Karpas-422 (cell line): ENCODE measurements at places on chromosomes 7 and 10.

GRCh38 chr10:78406648-78407008 lies 373.0 kb downstream of the RPS24 start:
- DNase-seq, result no peak

GRCh38 chr10:46228563-46229071 lies 58.2 kb upstream of the ANTXRL start:
- peak; percentile 81 for DNase-seq

GRCh38 chr10:96493871-96494525 lies 19.7 kb downstream of the TLL2 start:
- no peak for DNase-seq

DNA sequence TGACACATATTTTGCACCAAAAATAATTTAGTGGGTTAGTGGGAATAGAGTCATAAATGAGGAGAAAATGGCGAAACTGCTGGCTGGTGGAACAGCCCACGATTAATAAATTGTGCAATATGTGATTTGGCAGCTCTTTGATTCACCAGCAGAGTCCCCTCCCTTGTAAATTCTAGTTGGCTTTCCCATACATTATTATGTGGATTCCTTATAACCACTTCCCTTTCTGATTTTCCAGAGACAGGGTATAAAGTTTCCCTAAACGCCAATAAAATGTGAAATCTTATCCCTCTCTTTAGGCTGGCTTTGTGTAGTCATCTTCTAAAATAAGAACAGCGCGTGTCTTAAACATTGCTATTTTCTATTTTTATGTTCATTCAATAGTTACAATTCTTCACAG lies 149.4 kb upstream of the FERD3L start:
- DNase-seq, result no peak

GRCh38 chr10:71561003-71561574 lies 158.5 kb downstream of the C10orf105 start:
- no peak for DNase-seq

DNA sequence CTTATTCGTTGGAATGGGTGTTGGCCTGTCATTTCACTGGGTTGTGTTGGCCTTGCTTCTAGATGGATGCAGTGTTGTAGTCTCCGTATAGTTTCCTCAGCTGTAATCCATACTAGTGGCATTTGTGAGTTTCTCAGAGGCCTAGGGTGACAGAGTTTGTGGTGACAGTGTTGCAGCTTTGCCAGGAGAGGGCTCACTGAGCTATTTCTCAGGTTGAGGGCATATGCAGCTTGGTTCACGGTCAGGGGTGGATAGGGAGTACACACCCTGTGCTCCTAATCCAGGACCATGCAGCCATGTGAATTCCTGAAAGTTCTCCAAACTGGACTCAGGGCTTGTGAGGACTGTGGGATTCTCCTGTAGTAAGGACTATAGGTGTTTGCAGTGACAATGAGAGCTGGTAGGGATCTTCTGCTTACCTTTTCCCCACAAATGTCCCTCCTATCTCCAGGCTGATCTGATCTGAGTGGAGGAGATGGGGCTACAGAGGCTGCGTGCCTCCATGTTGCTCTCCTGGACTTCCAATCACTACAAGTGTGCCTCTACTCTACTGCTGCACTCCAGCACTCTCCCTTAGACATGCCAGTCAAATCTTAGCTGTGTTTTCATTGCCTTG lies 229.0 kb downstream of the STK31 start:
- DNase-seq, result peak; percentile 71

DNA sequence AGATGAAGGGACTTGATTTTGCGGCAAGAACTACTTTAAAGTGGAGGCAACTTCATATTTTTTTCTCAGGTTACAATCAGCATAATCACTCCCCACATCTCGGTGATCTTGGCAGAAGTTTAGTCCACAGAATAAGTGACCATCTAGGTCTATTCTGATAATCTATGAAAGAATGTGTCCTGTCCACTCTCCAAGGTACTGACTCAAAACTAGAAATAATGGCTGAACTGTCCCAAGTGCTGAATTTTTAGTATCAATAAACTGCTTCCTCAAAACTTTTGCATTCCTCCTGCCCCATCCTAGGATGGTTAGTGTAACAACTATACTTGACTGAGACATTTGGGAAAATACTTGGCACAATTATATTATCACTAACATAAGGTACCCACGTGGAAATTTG lies 10.9 kb upstream of the CHRM2 start:
- peak; percentile 53 for DNase-seq

GRCh38 chr10:129972966-129973673 lies 9.0 kb upstream of the EBF3 start:
- no peak for DNase-seq

DNA sequence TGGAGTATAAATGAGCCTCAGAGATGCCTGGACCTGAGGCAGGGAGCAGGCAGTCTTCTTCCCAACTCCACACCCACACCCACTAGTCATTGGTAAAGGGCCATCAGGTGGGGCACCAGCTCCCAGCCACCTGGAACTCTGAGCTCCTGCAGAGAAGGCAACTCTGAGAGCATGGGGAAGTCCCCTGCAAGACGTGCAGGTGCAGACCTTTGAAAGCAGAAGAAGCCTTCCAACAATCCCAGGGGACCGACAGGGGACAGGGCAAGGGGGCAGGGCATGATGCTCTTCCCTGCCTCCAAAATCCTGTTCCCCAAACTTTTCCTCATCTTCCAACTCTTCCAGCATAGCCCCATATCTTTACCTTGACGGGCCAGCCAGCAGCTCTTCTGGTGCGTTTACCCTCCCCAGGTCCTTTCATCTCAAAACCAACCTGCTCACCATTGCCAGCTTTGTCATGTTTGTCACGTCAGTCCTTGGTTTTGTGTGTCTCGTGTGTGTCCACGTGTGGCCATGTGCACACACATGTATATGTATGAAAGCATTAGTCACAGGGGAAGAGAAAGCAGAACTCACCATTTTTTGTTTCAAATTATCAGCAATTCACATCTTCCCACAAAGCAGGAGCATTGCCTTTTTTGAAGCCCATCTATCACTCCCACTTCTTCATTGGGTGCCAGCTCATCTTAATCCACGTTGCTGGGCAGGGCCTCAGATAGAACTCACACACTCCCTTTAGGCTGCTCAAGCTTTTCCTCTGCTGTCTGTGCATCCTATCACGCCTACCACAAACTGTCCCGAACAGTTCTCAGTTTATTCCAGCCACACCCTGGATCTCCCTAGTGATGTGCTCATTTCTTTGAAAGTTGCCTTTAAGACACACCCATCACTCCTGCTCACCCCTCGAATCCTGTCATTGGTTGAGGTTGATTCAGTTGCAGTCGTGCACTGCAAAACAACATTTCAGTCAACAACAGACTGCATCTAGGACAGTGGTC lies 41.0 kb upstream of the AMPH start:
- DNase-seq, result peak; percentile 47

DNA sequence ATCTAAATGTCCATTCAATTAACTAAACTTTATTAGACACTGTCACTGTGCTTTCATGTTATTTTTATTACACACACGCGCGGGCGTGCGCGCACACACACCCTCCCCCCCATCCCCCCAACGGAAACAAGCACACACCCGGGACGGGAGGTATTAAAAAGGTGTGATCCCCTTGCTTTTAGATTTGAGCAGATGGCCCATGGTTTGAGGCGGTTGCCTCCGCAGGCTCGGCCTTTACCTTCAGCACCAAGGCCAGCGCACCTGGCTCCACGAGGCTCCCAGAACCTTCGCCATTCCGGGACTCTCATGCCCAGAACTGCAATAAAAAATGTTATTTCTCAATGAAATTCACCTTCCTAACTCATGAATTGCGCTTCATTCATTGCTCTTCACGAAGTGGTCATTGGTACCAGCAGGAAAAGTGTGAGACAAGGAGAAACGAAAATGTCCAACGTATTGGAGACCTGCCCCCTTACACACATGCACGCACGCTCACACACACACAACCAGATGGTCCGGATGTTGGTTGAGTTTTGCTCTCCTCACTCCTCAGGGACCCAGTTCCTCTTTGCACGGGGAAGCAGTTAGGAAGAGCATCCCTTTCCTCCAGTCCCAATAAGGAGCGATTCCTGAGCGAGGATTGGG lies 20.8 kb upstream of the PTF1A start:
- DNase-seq, result no peak

- no peak for DNase-seq
These were observed 15.8 kb upstream of the LYZL2 start for GRCh38 chr10:30645340-30645827.

DNA sequence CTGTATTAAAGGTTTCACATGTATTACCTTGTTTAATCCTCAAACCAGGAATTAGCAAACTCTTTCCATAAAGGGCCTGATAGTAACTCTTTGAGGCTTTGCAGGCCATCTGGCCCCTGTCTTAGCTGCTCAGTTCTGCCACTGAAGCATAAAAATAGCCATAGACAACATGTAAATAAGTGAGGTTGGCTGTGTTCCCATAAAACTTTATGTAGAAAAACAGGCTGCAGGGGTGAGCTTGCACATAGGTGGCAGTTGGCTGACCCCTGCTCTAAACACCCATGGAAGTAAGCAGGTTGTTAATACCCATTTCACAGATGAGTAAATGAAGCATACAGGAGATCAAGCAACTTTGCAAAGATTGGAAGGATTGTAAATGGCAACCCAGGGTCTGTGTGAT lies 1279.2 kb upstream of the AUTS2 start:
- no peak for DNase-seq

DNA sequence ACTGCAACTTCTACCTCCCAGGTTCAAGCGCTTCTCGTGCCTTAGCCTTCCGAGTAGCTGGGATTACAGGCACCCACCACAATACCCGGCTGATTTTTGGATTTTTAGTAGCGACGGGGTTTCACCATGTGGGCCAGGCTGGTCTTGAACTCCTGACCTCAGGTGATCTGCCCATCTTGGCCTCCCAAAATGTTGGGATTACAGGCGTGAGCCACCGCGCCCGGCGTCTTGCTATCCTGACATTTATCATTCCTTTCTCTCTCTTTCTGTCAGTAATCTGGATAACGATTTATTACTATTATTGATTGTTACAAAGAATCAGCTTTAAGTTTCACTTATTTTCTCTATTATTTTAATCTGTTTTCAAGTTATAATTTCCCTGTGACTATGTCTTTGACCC lies 548.4 kb downstream of the CNTNAP2 start:
- DNase-seq, result no peak

GRCh38 chr7:25116621-25117020 lies 8.4 kb downstream of the CYCS start:
- DNase-seq, result peak; percentile 44

GRCh38 chr7:39360038-39360437 lies 206.2 kb upstream of the YAE1 start:
- no peak for DNase-seq
